ENCODE measurements at places on chromosomes 6 and 20.

GRCh38 chr20:16209357-16209756, 363.9 kb downstream of the KIF16B start:
- no peak for DNase-seq

- no peak for DNase-seq
Observed at GRCh38 chr6:127966616-127967015, 65.8 kb upstream of the THEMIS start.

GRCh38 chr6:125489579-125490285, 188.0 kb upstream of the HDDC2 start:
- DNase-seq: no peak

DNA sequence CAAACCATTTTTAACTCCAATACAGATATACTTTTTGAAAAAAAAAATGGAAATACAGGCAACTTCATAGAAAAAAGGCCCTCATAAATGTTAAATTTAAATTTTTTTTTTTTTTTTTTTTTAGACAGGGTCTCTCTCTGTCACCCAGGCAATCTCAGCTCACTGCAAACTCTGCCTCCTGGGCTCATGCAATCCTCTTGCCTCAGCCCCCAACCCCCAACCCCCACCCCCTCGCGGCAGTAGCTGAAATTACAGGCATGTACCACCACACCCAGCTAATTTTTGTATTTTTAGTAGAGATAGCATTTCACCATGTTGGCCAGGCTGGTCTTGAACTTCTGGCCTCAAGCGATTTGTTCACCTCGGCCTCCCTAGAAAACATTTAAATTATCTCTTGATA, 12.8 kb upstream of the ULBP3 start:
- DNase-seq: no peak

- DNase-seq: no peak
Observed at GRCh38 chr20:13199279-13199678, 21.8 kb upstream of the ISM1 start.

DNA sequence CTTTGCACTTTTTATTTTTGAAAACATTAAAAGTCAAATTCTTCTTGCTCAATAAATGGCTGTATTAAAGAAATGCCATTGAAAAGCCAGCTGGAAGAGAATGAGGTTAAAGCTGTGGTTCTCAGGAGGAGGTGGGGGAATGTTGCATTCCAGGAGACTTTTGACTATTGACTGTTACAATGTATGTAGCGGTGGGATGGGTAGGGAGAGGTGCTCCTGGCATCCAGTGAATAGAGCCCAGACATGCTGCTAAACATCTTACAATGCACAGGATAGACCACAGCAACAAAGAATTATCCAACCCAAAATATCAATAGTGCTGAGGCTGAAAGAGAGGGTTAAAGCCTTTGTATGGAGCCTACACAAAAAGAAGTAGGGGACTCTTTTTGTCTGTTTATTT, 295.9 kb downstream of the NKAIN2 start:
- DNase-seq: no peak

GRCh38 chr20:32652739-32653526, 20.8 kb downstream of the C20orf203 start:
- peak; percentile 87 for DNase-seq

DNA sequence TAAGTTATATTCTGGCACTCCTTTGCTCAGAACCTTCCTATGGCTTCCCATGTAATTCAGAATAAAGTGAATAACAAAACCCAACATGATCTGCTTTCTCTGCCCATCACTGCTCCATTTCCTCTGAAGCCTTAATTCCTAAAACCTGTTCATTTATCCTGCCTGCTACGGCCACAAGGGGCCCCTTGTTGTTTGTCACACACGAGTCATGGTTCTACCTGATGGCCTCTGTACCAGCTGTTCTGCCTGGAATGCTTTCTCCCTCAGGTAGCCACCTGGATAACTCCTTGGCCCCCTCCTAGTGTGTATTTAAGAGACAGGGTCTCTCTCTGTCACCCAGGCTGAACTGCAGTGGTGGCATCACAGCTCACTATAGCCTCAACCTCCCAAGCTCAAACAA, 26.8 kb downstream of the ERGIC3 start:
- no peak for DNase-seq

- DNase-seq: no peak
Observed at GRCh38 chr20:3275966-3276679, 37.1 kb upstream of the SLC4A11 start.

DNA sequence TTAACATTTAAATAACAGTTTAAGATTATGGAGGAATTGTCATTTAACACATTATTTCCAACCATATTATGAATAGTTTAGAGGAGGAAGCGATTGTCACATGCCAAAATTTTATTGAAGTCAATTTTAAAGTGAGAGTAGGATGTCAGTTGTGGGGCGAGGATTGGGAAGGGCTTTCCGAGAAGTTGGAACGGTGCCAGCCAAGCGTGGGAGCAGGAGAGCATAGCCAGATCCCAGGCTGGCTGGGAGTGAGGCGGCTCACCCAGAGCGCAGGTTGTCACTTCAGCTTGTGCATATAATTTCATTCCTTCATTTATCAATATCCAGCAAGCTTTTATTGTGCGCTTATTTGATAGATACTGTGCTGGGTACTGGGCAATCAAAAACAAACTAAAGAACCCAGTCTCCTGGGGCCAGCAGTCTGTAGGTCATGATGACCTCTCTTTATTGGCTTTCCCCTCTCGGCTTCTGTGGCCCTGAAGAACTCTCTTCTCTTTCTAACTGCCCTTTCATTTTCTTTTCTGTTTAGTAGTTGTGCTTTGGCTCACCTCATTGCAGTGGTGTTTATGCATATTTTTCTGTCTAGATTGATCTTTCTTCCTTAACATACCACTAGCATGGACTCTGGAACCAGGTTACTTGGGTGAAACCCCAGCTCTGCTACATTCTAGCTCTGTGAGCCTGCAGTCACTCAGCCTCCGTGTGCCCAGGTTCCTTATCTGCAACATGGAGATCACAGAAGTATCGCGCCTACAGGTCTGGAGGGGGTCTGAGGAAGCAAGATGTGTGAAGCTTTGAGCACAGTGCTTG, 6.4 kb downstream of the CEP43 start:
- no peak for DNase-seq

- no peak for DNase-seq
Observed at GRCh38 chr20:37230200-37230599, 31.4 kb downstream of the GHRH start.

- no peak for DNase-seq
Observed at GRCh38 chr20:42807876-42808275, 381.8 kb downstream of the PTPRT start.

- DNase-seq: no peak
Observed at GRCh38 chr6:29611426-29611825, 21.6 kb downstream of the GABBR1 start.

GRCh38 chr6:135358985-135359384, 138.6 kb downstream of the AHI1 start:
- DNase-seq: no peak
